ENCODE measurements at places on chromosomes 3 and 15. TPM values are rescaled to one million over a fixed set of nuclear protein-coding genes. Genes with fewer than 3 reads are reported as not detected.
A peak's percentile ranks its signal among the peaks of the same experiment; 100 is the strongest.

- no peak overlapping the region for H3K27ac ChIP-seq
- H3K36me3 ChIP-seq = no peaks in the 10 kb centered on the region
- no peaks in the 10 kb centered on the region for H3K27me3 ChIP-seq
- no peak overlapping the region for H3K4me3 ChIP-seq
- no peak for DNase-seq
- no peaks in the 10 kb centered on the region for H3K4me1 ChIP-seq
Measured at GRCh38 chr3:197021231-197021630, 8.4 kb downstream of the MELTF start.

GRCh38 chr3:141625506-141625905 is 112.6 kb upstream of the RNF7 start:
- no peaks in the 10 kb centered on the region for H3K27me3 ChIP-seq
- H3K4me1 ChIP-seq = no peaks in the 10 kb centered on the region
- no peak overlapping the region for H3K4me3 ChIP-seq
- no peaks in the 10 kb centered on the region for H3K36me3 ChIP-seq

The ABHD17C gene
- 2.5 TPM for total RNA-seq

The NLGN1 gene
- total RNA-seq = 1.9 TPM

The AADACL2 gene
- total RNA-seq = not detected

- no peak overlapping the region for H3K4me3 ChIP-seq
- no peak overlapping the region for H3K27ac ChIP-seq
- H3K36me3 ChIP-seq = no peaks in the 10 kb centered on the region
- no peak for DNase-seq
- no peaks in the 10 kb centered on the region for H3K27me3 ChIP-seq
Measured at GRCh38 chr3:108125550-108126071, 34.8 kb upstream of the CD47 start.

- no peaks in the 10 kb centered on the region for H3K27me3 ChIP-seq
- no peak for DNase-seq
- H3K27ac ChIP-seq = no peak overlapping the region
Measured at GRCh38 chr15:91911844-91912243, 58.3 kb downstream of the SLCO3A1 start.

DNA sequence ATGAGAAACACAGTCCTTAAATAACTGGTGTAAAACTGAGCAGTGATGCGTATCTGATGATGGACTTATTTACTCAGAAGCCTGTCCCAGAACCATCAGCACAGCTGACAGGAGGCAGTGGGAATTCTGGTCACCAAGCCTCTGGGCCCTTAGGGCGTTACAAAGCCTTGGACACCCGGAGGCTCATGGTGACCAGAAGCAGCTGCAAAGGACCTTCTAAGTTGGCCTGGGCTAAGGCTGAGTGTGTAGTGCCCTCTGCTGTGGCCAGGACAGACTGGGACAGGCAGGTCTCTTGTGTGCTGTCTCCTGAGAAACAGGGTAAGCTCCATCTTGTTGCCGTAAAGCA is 168.9 kb downstream of the ATP10A start:
- no peak overlapping the region for H3K27ac ChIP-seq
- no peaks in the 10 kb centered on the region for H3K36me3 ChIP-seq
- H3K4me3 ChIP-seq = no peak overlapping the region
- DNase-seq = no peak
- peaks cover 3% of the 10 kb centered on the region for H3K4me1 ChIP-seq
- H3K27me3 ChIP-seq = no peaks in the 10 kb centered on the region

DNA sequence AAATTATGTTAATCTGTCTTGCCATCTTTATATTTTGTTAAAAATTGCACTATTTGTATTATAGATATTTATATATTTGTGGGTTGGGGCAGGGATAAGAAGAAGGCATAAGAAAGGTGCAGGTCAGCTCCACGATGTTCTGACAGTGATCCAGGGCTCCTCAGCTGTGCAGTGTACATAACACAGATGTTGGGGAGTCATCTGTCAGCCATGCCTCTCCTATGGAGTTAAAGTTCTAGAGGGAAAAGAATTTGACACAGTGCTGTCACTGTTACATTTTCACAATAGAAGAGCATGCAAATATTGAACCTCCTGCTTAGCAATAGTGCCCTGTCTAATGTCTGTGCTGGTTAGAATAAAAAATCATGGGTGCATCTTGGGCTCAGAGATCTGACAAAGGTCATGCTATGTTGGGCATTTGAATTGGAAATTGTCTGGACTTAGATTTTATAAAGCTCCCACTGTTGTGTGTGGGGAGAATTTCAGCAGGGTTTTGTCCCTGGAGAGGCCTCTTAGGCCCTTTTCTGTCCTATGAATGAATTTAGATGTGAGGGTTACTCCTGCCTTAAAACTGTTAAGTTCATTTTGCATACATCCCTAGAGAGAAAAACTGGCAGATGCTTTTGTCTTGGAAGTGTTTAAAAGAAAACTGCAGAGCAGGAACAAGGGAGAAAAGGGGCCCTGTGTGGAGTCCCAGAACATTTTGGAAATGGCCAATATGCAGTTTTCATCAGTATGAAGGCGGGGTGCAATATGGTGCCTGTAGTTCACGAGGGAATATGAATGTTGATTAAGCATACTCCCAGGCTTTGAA is 20.4 kb downstream of the CDIN1 start:
- no peak for DNase-seq
- H3K27me3 ChIP-seq = no peaks in the 10 kb centered on the region
- H3K4me3 ChIP-seq = no peak overlapping the region
- peak overlapping the region; percentile 77 for H3K27ac ChIP-seq

GRCh38 chr3:131526801-131527347 is 24.1 kb upstream of the MRPL3 start:
- no peak for DNase-seq
- no peaks in the 10 kb centered on the region for H3K36me3 ChIP-seq
- no peaks in the 10 kb centered on the region for H3K4me1 ChIP-seq

The PLSCR4 gene
- total RNA-seq = 12.3 TPM

DNA sequence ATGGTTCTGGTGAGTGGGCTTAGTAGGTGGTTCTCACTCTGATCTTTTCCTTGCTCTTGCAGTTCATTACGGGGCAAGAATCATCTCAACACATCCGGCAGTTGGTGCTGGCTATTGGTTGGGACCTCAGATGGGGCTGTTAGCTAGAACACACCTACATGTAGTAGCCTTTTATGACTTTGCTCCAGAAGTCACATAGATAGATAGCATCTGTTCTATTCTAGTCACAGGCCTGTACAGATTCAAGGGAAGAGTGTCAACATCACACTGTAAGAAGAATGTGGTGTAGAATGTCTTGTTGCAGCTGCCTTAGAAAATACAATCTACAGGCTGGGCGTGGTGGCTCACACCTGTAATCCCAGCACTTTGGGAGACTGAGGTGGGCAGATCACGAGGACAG is 15.1 kb downstream of the RAB5A start:
- H3K27ac ChIP-seq = no peak overlapping the region
- H3K36me3 ChIP-seq = no peaks in the 10 kb centered on the region
- no peak overlapping the region for H3K4me3 ChIP-seq

DNA sequence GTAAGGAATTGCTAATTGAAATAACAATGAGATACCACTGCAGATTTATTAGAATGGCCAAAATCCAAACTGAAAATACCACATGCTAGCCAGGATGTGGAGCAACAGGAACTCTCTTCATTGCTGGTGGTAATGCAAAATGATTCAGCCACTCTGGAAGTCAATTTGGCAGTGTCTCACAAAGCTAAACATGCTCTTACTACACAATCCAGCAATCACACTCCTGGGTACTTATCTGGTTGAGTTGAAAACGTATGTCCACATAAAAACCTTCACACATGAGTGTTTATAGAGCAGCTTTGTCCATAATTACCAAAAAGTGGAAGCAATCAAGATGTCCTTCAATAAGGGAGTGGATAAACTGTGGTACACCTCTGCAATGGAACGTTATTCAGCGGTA is 113.3 kb downstream of the SMAD6 start:
- no peaks in the 10 kb centered on the region for H3K4me1 ChIP-seq
- DNase-seq = no peak
- no peak overlapping the region for H3K4me3 ChIP-seq
- H3K36me3 ChIP-seq = no peaks in the 10 kb centered on the region
- H3K27me3 ChIP-seq = no peaks in the 10 kb centered on the region
- H3K27ac ChIP-seq = no peak overlapping the region

DNA sequence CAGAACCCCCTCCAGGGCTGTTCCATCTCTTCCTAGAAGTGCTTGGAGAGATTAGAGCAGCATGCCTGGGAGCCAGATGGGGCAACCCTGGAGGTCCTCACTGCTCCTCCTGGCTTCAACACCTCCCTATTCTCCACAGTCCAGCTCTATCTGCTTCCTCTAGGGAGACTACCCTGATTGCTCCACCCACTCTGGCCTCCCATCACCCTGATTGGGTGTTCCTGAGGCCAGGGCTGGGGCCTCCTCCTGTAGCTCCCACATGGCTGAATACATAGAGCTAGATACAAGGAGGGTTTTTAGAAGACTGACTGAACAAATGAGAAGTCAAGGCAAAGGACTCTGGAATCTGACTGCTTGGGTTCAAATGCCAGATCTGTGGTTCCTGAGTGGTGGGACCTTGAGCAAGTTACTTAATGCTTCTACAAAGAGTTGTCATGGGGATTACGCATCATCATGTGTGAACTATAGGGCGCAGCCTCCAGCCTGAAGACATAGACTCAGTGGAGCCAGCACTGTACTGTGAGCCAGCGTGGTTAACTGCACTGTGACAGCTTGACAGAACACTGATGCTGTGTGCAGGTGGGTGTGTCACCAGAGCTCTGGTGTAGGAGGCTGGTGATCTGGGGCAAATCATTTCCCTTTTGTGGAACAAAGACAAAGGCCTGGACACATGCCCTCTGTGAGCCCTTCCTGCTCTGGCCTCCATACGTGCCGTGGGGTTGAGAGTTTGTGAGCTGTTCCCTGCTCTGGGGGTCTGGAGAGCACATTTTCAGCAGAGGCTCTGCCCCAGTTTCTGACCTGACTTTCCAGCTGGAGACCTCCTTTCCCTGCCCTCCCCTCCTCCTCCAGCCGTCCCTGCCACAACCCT is 74.8 kb downstream of the SCN5A start:
- no peak overlapping the region for H3K27ac ChIP-seq
- H3K27me3 ChIP-seq = no peaks in the 10 kb centered on the region
- H3K36me3 ChIP-seq = no peaks in the 10 kb centered on the region
- H3K4me1 ChIP-seq = no peaks in the 10 kb centered on the region
- H3K4me3 ChIP-seq = no peak overlapping the region

DNA sequence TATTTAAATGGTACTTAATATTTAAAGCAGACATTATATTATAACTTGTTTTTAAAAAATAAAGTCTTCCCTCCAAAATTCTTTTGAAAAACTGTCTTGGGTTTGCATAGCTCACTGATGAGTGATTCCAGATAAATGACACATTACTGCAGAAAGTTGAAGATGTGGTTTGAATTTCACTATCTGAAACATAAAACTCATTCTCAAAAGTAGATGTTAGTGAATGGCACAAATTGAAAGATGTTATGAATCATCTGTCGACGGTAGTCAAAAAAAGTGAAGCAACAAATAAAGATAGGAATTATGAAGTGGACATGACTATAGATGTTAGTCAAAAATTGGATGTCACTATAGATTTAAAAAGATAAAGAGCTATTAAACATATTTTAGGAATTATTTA is 280.5 kb downstream of the GAP43 start:
- H3K27ac ChIP-seq = no peak overlapping the region
- H3K4me1 ChIP-seq = no peaks in the 10 kb centered on the region
- no peak for DNase-seq

DNA sequence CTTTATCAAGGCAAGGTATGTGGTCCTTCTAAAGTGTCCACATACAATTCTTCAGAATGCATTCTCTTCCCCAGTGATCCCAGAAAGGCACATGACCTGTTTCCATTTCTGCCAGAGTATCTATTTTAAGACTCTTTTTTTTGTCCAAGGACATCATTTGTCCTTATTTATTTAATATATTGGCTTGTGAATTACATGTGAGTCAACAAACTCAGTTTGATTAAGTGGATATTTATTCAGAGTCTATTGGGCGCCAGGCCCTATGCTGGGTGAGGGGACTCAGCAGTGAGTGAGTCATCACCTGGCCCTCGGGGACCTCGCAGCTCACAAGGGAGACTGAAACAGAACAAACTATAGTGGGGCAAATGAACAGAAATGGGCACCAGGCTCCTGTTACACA is 136.8 kb downstream of the SNRK start:
- H3K27ac ChIP-seq = peak overlapping the region; percentile 69
- H3K36me3 ChIP-seq = no peaks in the 10 kb centered on the region
- H3K27me3 ChIP-seq = no peaks in the 10 kb centered on the region
- peak; percentile 63 for DNase-seq
- H3K4me1 ChIP-seq = peaks cover 43% of the 10 kb centered on the region
- H3K4me3 ChIP-seq = no peak overlapping the region

GRCh38 chr3:67291287-67292252 is 293.5 kb downstream of the KBTBD8 start:
- peaks cover 5% of the 10 kb centered on the region for H3K4me1 ChIP-seq
- no peaks in the 10 kb centered on the region for H3K27me3 ChIP-seq
- no peak for DNase-seq
- no peaks in the 10 kb centered on the region for H3K36me3 ChIP-seq
- H3K27ac ChIP-seq = no peak overlapping the region

The GOLGA6B gene
- total RNA-seq = not detected

The NANOGP8 gene
- total RNA-seq = not detected

The ROPN1 gene
- total RNA-seq = not detected

The PLSCR2 gene
- not detected for total RNA-seq

GRCh38 chr3:138400651-138401070 is 33.8 kb upstream of the ESYT3 start:
- no peak for DNase-seq
- no peaks in the 10 kb centered on the region for H3K27me3 ChIP-seq
- H3K4me3 ChIP-seq = no peak overlapping the region
- H3K36me3 ChIP-seq = no peaks in the 10 kb centered on the region

DNA sequence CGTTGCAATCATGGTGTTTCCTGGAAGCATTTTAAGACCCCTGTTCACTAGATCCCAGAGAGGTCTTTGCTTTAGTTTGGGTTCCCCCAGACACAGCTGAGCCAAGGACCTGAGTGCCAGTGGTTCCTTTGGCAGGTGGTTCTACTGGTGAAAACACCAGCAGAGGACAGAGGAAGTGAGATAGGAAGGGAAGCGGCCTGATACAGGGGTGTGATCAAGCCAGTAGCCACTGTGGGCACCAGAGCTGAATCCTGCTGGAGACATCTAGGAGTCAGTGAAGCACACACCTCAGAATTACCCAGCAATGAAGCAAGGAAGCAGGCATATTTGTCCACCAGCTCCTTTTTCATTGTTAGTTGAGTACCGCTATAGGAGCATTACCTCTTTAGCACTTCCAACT is 243.2 kb upstream of the NR2E3 start:
- H3K4me1 ChIP-seq = peaks cover 11% of the 10 kb centered on the region
- H3K27ac ChIP-seq = no peak overlapping the region
- H3K4me3 ChIP-seq = no peak overlapping the region
- no peaks in the 10 kb centered on the region for H3K27me3 ChIP-seq

The TXNRD3 gene
- 2.5 TPM for total RNA-seq

The SLC51B gene
- total RNA-seq = not detected

- no peaks in the 10 kb centered on the region for H3K36me3 ChIP-seq
- peaks cover 2% of the 10 kb centered on the region for H3K4me1 ChIP-seq
- no peak overlapping the region for H3K4me3 ChIP-seq
- no peaks in the 10 kb centered on the region for H3K27me3 ChIP-seq
- H3K27ac ChIP-seq = no peak overlapping the region
Measured at GRCh38 chr15:80612118-80612823, 82.8 kb upstream of the ABHD17C start.

GRCh38 chr3:187931770-187932278 is 186.6 kb upstream of the BCL6 start:
- H3K4me3 ChIP-seq = no peak overlapping the region
- no peak for DNase-seq
- no peak overlapping the region for H3K27ac ChIP-seq
- no peaks in the 10 kb centered on the region for H3K27me3 ChIP-seq
- peaks cover 53% of the 10 kb centered on the region for H3K4me1 ChIP-seq
- H3K36me3 ChIP-seq = no peaks in the 10 kb centered on the region

- no peaks in the 10 kb centered on the region for H3K27me3 ChIP-seq
- H3K4me3 ChIP-seq = no peak overlapping the region
- no peak for DNase-seq
- no peak overlapping the region for H3K27ac ChIP-seq
- H3K36me3 ChIP-seq = no peaks in the 10 kb centered on the region
- H3K4me1 ChIP-seq = no peaks in the 10 kb centered on the region
Measured at GRCh38 chr3:32245200-32245599, 6.7 kb downstream of the CMTM8 start.

The PPARG gene
- total RNA-seq = 10.6 TPM
